ENCODE measurements at places on chromosomes 5 and 9.

GRCh38 chr9:136678034-136678433, 9.2 kb downstream of the AGPAT2 start:
- no peak for DNase-seq

DNA sequence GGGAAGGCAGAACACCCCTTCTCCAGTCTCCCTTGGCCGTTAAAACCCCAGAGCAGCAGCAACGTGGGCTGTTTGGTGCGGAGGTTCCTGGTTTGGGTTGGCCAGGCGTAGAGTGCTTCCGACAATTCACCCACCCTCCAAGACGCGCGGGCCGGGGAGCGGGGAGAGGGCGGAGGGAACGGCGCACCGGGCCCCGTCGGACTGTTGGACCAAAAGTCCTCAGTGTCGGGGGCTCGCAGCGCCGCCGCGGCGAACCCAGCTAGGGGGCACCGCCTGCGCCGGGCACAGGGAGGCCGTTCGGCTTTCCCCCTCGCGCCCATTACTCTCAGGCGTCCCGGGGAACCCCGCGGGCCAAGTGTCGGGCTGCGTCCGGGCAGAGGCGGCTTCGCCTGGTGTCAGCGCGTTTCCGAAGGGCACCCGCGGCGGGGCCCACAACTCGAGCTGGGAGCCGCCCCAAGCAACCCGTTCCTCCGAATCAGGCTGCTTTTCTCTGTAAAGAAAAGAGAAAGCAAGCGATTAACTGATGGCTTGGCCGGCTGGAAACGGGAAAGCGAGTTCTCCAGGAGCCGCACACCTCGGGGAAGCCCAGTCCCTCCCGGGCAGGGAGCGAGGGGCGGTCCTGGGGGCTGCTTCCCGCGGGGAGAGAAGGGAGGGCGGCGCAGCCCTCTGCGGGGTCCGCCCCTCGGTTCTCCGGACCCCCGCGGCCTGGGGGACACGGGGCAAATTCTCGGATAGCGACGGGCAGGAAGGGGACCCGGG, 145.5 kb downstream of the ERCC6L2 start:
- no peak for DNase-seq

DNA sequence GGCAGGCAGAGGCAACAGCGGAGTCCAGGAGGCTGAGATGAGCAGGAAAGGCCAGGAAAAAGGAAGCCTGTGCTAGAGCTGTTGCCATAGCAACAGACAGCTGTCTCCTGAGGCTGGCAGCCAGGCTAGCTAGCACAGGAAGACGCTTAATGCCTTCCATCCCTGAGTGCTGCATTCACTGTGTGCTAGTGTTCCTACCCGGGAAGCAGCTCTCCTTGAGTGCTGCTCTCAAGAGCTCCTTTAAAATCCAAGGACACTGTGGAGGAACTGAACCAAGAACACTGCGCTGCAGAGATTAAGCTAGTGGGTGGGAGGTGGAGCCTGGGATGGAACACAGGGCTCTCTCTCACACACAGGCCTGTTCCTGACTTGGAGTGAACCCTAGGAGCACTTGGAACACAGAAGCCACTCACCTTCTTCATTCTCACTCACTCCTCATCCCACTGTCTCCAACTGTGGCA, 53.5 kb upstream of the IL7R start:
- DNase-seq, result no peak

DNA sequence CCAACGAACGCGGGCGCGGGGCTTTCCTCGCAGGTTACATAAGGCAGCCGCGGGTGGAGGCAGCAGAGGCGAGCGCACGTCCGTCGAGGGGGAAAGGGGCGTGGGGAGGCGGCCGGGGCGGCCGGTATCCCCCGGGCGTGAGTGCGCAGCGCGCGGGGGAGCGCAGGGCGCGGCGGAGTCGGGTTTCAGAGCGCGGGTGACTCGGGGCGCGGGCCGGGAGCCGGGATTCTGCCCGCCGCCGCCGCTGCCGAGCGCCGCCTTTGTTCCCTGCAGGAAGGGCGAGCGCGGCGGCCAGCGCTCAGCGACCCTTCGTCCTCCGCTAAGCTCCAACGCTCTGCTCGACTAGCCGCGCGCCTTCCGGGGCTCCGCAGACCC, at the start of gene COL15A1:
COL15A1 (plus strand) TSS at position 226 of the 375 bp plus-strand sequence. CDS start 155 bp downstream, outside the sequence.
- no peak for DNase-seq

- DNase-seq, result no peak
Measured at GRCh38 chr5:87369431-87369830, 43.3 kb downstream of the CCNH start.

- DNase-seq, result no peak
Measured at GRCh38 chr5:178227929-178228328, 4.7 kb downstream of the PHYKPL start.
